ENCODE measurements at places on chromosomes 1 and 21. TPM values are rescaled to one million over a fixed set of nuclear protein-coding genes. Genes with fewer than 3 reads are reported as not detected.

DNA sequence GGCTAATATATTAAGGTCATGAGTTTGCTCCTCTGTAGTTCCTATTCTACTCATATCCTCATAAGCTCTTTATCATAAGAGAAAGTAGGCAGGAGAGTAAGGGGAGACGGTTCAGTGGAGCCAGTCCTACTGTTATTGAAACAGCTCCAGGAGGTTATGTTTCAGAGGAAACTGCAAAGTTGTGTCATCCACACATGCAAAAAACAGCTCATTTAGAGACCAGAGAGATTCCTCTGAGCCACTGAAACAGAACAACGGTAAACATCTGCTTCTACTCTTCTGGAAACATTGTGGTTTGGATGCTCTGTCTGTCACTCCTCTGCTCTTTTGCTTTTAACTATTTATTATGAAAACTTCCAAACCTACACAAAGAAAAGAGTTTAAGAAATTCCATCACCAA lies 66.3 kb upstream of the PPP2R5A start:
- H3K4me1 ChIP-seq: no peaks in the 10 kb centered on the region
- H3K36me3 ChIP-seq: no peaks in the 10 kb centered on the region
- no peaks in the 10 kb centered on the region for H3K27me3 ChIP-seq
- no peak for DNase-seq
- no peak overlapping the region for H3K27ac ChIP-seq

GRCh38 chr1:30596470-30596869 lies 126.9 kb downstream of the MATN1 start:
- H3K27ac ChIP-seq: no peak overlapping the region
- H3K4me3 ChIP-seq: no peak overlapping the region
- peaks cover 8% of the 10 kb centered on the region for H3K36me3 ChIP-seq
- no peak for DNase-seq
- peaks cover 5% of the 10 kb centered on the region for H3K4me1 ChIP-seq

GRCh38 chr1:54223441-54224202 lies 23.7 kb downstream of the MRPL37 start:
- peaks cover 55% of the 10 kb centered on the region for H3K27me3 ChIP-seq
- peak overlapping the region; percentile 59 for H3K4me3 ChIP-seq
- peaks cover 59% of the 10 kb centered on the region for H3K4me1 ChIP-seq
- DNase-seq: no peak

DNA sequence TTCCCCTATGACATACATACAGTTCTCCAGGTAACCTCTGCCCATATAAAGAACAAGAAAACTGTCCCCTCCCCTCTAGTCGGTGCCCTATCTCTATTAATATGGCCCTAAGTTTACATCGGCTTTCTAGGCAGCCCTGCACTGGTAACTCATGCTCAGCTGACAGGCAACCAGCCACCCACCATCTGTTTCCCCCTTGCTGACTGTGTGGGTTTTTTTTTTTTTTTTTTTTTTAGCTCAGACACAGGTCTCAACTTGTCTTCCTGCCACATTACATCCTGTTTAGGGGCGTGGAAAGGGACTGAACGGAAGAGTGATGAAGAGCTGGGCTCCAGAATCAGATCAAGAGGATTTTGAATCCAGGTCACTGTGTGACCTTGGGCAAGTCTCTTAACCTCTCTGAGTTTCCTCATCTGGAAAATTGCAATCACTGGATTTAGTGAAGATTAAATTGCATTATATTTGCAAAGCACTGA lies 14.0 kb downstream of the LAPTM5 start:
- H3K27ac ChIP-seq: no peak overlapping the region

DNA sequence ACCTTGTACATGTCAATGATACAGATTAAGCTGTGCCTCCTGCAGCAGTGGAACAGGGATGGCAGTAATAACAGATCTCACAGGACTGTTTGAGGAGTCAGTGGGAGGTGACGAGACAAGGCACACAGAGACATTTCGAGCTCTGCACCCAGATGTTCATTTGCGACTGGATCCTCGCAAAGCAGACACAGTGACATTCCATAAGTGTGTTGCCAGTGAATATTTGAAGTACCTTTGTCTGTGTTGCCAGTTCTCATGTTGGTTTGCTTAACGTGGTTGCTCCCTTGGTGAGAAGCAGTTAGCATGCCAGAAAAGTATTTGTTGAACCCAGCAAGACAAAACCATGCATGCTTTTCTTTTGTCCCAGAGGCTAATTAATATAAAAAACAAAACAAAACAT lies 67.0 kb downstream of the NID1 start:
- no peak overlapping the region for H3K4me3 ChIP-seq
- peaks cover 3% of the 10 kb centered on the region for H3K27me3 ChIP-seq
- no peaks in the 10 kb centered on the region for H3K36me3 ChIP-seq
- H3K27ac ChIP-seq: no peak overlapping the region
- DNase-seq: no peak

- peak overlapping the region; percentile 88 for H3K4me3 ChIP-seq
- no peaks in the 10 kb centered on the region for H3K36me3 ChIP-seq
- DNase-seq: peak; percentile 73
Observed at GRCh38 chr1:153775458-153776327, 486 bp downstream of the SLC27A3 start.

- H3K27me3 ChIP-seq: peaks cover 8% of the 10 kb centered on the region
- no peaks in the 10 kb centered on the region for H3K36me3 ChIP-seq
- peak overlapping the region; percentile 100 for H3K27ac ChIP-seq
Observed at GRCh38 chr1:225999912-226000337, 782 bp upstream of the SDE2 start.

GRCh38 chr1:86648255-86648654 lies 56.1 kb upstream of the SH3GLB1 start:
- no peak for DNase-seq
- no peaks in the 10 kb centered on the region for H3K27me3 ChIP-seq
- no peaks in the 10 kb centered on the region for H3K4me1 ChIP-seq
- H3K27ac ChIP-seq: no peak overlapping the region
- no peak overlapping the region for H3K4me3 ChIP-seq

Gene ETNK2
- 5.0 TPM for total RNA-seq

Gene GPR161
- 69.3 TPM for total RNA-seq

Gene CADM3
- 165 TPM for total RNA-seq

Gene SLC45A3
- 3.7 TPM for total RNA-seq

Gene FCRL2
- total RNA-seq: not detected

Gene OR10J1
- total RNA-seq: not detected

Gene DIRAS3
- total RNA-seq: not detected

Gene OR10Z1
- total RNA-seq: not detected
